ENCODE measurements at places on chromosomes 1 and 21.

DNA sequence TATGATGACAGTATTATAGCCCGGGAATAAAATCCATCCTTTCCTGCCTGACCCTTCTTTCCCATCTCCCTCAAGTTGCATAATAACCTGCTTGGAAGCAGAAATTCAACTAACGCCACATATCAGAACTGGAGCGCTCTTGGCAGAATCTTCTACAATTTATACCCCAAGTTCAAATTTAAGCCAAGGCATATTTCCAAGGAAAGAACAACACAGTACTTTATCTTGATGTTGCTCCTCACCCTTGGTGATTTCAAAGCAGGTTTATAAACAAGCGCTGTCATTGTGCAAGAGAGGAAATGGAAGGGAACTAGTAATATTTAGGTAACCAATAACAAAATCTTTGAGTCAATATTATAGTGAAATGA lies 38.0 kb upstream of the PTGFRN start:
- DNase-seq: no peak

- peak; percentile 17 for DNase-seq
Measured at GRCh38 chr21:36630485-36631206, 68.3 kb upstream of the SIM2 start.

DNA sequence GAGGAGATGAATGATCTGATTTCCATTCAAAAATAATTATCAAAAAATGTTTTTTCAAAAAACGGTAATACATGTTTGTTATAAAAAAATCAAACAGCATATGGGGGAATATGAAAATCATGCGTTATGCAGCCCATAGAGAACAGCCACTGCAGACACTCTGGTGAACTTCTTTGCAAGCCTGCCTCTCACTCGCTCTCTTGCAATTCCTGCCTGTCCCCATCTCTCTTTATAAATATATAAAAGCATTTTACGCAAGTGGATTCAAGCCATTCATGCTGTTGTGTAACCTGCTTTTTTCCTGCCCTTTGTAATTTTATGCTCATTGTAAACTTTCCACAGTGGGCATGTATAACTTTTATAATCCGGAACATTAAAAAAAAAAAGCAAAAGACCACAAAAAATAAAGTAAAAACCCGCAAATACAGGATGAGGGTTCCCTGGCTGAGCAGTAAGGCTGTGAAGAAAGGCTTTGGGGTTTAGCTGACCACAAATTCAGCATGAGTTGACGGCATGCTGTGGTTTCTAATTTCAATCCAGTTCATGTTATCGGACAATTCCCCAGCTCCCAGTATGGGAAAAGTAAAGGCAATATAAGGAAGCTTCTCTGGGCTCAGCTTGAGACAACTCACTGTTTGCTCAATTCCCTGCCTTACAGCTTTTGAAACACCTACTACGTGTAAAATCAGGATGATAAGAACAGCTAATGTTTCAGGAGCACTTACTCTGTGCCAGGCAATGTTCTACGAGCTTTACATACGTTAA lies 52.8 kb upstream of the ZBTB40 start:
- DNase-seq: peak; percentile 56

- DNase-seq: no peak
Measured at GRCh38 chr1:108054396-108054795, 89.4 kb upstream of the VAV3 start.

DNA sequence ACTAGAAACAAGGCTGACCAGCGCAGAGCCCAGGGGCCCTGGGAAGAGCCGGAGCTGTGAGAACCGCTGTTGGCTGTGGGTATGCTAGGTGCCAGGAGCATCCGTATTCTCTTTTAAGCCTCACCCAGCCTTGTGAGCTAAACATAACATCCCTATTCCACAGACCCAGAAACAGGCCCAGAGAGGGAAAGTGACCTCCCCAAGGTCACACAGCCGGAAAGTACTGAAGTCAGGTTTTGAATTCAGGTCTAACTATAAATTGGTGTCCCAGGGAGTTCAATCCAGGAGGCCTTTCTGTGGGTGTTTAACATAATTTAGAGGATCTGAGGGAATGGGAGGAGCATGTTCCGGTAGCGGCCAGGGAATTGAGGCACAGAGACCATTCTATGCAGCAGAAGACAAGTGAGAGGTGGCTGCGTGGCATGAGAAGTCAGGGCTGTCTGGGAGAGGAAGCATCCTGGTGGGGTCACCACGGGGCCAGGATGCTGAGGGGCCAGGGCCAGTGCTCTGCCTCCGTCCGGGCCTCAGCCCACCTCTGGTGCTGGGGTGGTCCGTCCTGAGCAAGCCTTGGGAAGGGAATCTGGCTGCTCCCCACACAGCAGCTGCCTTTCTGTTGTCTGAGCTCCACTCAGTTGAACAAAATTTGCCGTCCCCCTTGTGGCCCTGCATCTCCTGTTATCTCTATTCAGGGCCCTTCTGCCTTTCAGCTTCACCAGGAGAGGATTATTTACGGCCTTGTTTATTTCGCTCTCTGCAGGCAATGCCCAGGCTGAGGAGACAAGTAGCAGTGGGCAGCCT lies 338.8 kb upstream of the VAMP3 start:
- DNase-seq: no peak

GRCh38 chr21:41557884-41558283 lies 49.9 kb upstream of the TMPRSS2 start:
- no peak for DNase-seq

GRCh38 chr21:41766883-41767605 lies at the start of gene RIPK4:
RIPK4 (minus strand) TSS chr21:41767052; CDS start chr21:41767041, 11 bp downstream.
- peak; percentile 26 for DNase-seq

- no peak for DNase-seq
Measured at GRCh38 chr1:244089561-244089960, 38.5 kb downstream of the ZBTB18 start.
